ENCODE measurements at places on chromosomes 3 and 15. TPM values are rescaled to one million over a fixed set of nuclear protein-coding genes. Genes with fewer than 3 reads are reported as not detected.
A peak's percentile ranks its signal among the peaks of the same experiment; 100 is the strongest.

DNA sequence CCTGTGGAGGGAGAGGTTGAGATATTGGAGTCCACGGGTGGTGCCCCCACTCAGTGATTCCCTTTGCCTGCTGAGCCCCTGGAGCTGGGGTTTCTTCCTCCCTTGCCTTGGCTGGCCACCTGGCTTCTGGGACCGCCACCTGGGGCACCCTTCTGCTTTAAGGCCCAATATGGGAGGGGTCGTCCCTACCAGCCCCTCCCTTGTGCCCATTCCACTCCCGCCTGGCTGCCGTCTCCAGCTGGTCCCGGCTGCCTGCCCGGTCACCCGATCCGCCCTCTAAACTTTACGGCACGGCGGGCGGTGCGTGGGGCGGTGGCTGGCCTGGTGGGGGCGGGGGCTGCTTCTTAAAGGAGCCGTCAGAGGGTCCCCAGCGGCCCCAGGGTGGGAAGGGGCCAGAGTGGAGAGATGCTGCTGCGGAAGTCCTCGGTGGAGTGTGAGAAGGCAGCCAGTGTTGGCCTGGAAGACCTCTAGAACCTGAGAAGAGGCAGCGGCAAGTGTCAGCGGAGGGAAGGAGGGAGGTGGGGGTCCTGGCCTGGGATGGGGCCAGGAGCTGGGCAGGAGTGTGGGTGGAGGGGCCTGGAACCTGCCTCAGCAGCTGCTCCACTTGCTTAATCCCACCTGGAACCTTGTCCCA, 1.6 kb upstream of the SEMA3B start:
- H3K4me1 ChIP-seq, result peaks cover 82% of the 10 kb centered on the region
- H3K27me3 ChIP-seq, result no peaks in the 10 kb centered on the region
- no peaks in the 10 kb centered on the region for H3K36me3 ChIP-seq

DNA sequence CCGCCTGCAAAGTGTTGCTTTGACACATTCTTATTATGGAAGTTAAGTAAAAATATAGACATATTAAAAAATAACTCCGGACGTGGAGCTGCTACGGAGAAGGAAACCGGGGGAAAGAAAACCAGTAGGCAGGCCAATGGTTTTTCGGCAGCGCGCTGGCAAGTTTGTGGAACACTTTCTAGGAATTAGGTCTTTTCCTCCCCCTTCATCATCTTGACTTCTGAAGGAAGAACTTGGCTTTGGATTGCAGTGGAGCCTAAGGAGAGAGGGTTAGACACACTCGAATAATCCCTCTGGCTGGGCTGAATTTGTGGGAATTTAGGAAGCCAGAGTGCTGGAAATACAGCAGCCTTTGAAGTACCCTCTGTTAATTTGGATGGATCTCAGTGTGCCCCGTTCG, 317 bp downstream of the ROBO2 start:
- no peaks in the 10 kb centered on the region for H3K36me3 ChIP-seq
- peak overlapping the region; percentile 52 for H3K4me3 ChIP-seq
- H3K4me1 ChIP-seq, result peaks cover 14% of the 10 kb centered on the region
- H3K27me3 ChIP-seq, result peaks cover 9% of the 10 kb centered on the region

- no peak for DNase-seq
- peaks cover 7% of the 10 kb centered on the region for H3K4me1 ChIP-seq
- H3K27me3 ChIP-seq, result no peaks in the 10 kb centered on the region
- no peak overlapping the region for H3K27ac ChIP-seq
These were observed 206.5 kb downstream of the NR1D2 start for GRCh38 chr3:24151594-24151993.

- no peak overlapping the region for H3K27ac ChIP-seq
- no peaks in the 10 kb centered on the region for H3K4me1 ChIP-seq
- H3K27me3 ChIP-seq, result no peaks in the 10 kb centered on the region
- DNase-seq, result no peak
- H3K36me3 ChIP-seq, result no peaks in the 10 kb centered on the region
- H3K4me3 ChIP-seq, result no peak overlapping the region
These were observed 57.8 kb downstream of the BLM start for GRCh38 chr15:90774731-90775514.

GRCh38 chr15:32987067-32987466, 207.4 kb downstream of the FMN1 start:
- no peak overlapping the region for H3K27ac ChIP-seq
- H3K27me3 ChIP-seq, result no peaks in the 10 kb centered on the region
- DNase-seq, result no peak
- H3K36me3 ChIP-seq, result no peaks in the 10 kb centered on the region

DNA sequence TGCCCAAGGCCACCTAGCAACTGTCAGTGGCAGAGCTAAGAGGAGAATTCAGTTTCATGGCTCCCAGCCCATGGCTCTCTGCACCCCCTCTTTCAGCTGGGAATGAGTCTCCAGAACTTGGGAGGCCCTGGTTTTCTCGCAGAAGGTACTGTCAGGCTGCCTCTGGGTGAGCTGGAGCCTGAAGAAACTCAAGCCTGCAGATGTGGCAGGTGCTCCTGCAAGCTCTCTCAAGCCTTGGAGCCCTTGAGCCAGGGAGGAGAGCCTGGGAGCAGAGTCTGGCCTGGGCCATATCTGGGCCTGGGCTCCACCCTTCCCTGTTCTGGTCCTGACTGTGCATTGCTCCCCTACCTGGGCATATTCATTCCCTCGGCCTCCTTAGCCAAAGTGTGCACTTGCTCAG, 74.4 kb upstream of the TLE3 start:
- no peak for DNase-seq
- no peaks in the 10 kb centered on the region for H3K27me3 ChIP-seq
- no peak overlapping the region for H3K27ac ChIP-seq
- no peak overlapping the region for H3K4me3 ChIP-seq

MESP2 gene
- total RNA-seq, result not detected

GRCh38 chr3:17733215-17733614, 9.2 kb downstream of the TBC1D5 start:
- no peaks in the 10 kb centered on the region for H3K36me3 ChIP-seq
- no peaks in the 10 kb centered on the region for H3K27me3 ChIP-seq
- no peak for DNase-seq
- peaks cover 4% of the 10 kb centered on the region for H3K4me1 ChIP-seq
- peak overlapping the region; percentile 28 for H3K27ac ChIP-seq
- no peak overlapping the region for H3K4me3 ChIP-seq

RAB11A gene
- 142 TPM for total RNA-seq

DNA sequence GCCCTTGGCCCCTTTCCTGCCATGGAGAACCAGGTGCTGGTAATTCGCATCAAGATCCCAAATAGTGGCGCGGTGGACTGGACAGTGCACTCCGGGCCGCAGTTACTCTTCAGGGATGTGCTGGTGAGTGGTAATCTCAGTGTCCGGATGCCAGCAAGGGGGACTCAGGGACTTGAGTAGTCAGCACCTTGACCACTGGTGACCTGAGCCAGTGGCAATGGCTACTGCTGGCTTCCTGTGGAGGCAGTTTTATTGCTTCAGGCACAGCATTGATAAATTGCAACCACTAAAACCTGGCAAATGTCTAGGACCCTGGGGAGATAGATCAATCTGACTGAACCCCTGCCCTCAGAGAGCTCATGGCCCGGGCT, 830 bp downstream of the MAP2K5 start:
- H3K27ac ChIP-seq, result peak overlapping the region; percentile 90
- no peaks in the 10 kb centered on the region for H3K27me3 ChIP-seq
- peaks cover 12% of the 10 kb centered on the region for H3K4me1 ChIP-seq
- peak overlapping the region; percentile 87 for H3K4me3 ChIP-seq
- H3K36me3 ChIP-seq, result no peaks in the 10 kb centered on the region
- DNase-seq, result peak; percentile 27

MKRN2 gene
- total RNA-seq, result 22.4 TPM

DNA sequence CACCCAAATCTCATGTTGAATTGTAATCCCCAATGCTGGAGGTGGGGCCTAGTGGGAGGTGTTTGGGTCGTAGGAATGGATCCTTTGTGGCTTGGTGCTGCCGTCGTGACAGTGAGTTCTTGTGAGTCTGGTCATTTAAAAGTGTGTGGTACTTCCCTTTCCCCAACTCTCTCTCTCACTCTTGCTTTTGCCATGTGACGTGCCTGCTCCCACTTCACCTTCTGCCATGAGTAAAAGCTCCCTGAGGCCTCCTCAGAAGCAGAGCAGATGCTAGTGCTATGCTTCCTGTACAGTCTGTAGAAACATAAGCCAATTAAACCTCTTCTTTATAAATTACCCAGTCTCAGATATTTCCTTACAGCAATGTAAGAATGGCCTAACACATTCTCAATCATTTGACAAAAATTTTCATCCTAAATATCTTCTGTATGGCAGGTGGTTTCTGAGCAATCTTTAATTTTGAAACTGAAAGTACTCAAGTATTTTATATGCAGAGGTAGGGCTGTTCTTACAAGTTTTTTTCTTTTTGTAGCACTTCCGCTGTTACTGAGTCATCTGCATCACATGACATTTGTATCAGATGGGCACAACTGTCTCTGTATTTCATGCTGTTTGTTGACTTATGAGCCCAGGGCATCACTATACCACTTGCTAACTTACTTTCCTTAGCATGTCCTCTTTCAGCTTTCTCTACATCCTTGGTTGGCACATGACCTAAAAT, 8.8 kb downstream of the RPL39L start:
- no peaks in the 10 kb centered on the region for H3K27me3 ChIP-seq
- no peak overlapping the region for H3K4me3 ChIP-seq
- no peaks in the 10 kb centered on the region for H3K4me1 ChIP-seq

CYP11A1 gene
- not detected for total RNA-seq

DNA sequence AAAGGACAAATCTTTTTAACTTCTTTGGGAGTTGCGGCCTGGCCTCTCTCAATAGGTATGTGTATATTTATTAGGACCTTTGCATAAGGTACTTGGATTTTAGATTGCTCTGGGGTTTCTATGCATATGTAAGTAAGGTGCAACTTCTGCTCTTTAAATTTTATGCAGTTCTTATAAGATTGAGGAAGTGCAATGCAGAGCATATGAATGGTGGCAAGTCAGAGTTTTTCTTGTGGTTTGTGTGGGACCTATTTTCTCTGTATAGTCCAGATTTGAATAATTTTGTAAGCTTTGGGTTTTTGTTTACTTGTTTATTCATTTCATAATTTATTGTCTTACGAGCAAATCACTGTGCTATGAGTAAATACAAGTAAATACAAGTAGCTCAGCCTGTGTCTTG, 101.5 kb downstream of the ATG7 start:
- H3K27ac ChIP-seq, result no peak overlapping the region
- no peak overlapping the region for H3K4me3 ChIP-seq
- H3K27me3 ChIP-seq, result no peaks in the 10 kb centered on the region
- no peak for DNase-seq
- no peaks in the 10 kb centered on the region for H3K4me1 ChIP-seq
- no peaks in the 10 kb centered on the region for H3K36me3 ChIP-seq

DNA sequence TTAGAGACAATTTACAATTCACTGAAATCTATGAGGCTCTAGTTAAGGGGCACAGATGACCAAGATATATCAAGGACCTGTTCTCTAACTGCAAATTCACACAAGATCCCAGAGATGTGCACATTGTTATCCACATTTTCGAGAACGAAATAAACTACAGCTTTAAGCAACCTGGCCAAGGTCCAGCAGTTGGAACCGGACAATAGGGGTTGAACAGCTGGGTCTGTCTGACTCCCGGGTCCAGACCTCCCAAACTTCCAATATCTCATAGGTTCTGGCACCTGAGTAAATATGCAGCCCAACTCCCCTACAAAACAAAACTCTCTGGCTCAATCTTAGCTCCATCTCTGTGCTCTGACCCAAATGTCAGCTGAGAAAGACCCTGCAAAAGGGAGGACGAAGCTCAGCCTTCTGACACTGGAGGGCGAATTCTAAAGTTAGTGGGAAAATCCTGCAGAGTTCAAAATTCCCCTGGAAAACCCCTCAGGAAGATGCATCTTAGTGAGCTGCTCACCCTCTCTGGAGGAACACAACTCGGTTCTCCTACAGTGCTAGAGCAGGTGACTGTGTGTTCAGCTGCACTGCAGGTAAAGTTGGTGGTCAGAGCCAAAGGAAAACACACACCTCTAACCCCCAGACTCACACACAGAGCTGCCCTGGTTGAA, 14.2 kb upstream of the SPATA12 start:
- H3K4me1 ChIP-seq, result no peaks in the 10 kb centered on the region
- H3K27me3 ChIP-seq, result no peaks in the 10 kb centered on the region
- no peak overlapping the region for H3K4me3 ChIP-seq
- no peaks in the 10 kb centered on the region for H3K36me3 ChIP-seq

DNA sequence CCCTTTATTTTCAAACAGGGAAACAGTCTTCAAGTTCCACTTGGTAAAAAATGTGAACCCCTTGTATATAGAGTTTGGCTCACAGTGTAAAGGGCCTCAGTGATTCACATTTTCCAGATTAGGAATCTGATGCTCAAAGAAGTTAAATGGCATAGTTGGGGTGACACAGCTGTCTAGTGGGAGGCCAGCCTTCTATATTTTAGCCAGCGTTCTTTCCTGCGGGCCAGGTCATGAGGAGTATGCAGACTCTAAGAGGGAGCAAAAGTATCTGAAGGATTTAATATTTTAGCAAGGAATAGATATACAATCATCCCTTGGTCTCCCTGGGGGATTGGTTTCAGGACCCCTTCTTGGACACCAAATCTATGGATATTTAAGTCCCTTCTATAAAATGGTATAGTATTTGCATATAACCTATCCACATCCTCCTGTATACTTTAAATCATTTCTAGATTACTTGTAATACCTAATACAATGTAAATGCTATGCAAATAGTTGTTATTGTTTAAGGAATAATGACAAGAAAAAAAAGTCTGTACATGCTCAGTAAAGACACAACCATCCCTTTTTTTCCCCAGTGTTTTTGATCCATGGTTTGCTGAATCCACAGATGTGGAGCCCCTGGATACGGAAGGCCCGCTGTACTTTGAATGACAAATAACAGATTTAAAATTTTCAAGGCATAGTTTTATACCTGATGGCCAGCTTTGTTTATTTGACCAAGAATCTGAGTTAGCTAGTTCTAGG, 7.0 kb downstream of the B2M start:
- peaks cover 48% of the 10 kb centered on the region for H3K4me1 ChIP-seq
- DNase-seq, result no peak
- no peak overlapping the region for H3K27ac ChIP-seq
- peaks cover 40% of the 10 kb centered on the region for H3K36me3 ChIP-seq
- H3K4me3 ChIP-seq, result no peak overlapping the region

ISY1 gene
- total RNA-seq, result 14.2 TPM

- H3K4me1 ChIP-seq, result peaks cover 9% of the 10 kb centered on the region
- H3K36me3 ChIP-seq, result no peaks in the 10 kb centered on the region
- H3K4me3 ChIP-seq, result no peak overlapping the region
- DNase-seq, result no peak
- no peak overlapping the region for H3K27ac ChIP-seq
These were observed 100.6 kb downstream of the UBE2E2 start for GRCh38 chr3:23303601-23304217.
